Stimulated activated CD8-positive, alpha-beta memory T cell treated with anti-CD3 and anti-CD28 coated beads, Interleukin-12 subunit alpha, Interleukin-12 subunit beta, amount 100 ng/mL, for 1 hour (primary cell): ENCODE measurements at places on chromosomes 13 and 19.
A peak's percentile ranks its signal among the peaks of the same experiment; 100 is the strongest.

DNA sequence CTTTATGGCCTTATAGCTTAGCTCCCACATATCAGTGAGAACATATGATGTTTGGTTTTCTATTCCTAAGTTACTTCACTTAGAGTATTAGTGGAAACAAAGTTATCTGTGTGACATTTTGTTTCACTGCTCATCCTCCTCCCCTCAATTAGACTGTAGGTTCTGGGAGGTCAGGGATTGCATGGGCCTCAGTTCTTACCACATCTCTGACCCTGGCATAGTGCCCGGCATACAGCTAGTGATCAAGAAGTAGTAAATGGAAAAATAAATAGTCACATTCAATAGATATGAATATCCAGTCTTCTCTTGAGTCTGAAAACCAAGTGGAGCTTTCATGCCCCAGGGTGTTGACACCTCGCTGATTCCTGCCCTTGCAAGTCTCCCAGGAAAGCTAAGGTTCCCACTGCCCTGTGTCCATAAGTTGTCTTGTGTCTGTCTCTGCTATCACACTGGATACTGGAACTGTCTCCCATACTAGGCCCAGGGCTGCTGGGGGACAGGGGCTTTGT is 249.5 kb upstream of the TSHZ3 start:
- no peak for DNase-seq

- DNase-seq, result no peak
These were observed 12.8 kb upstream of the IZUMO2 start for GRCh38 chr19:50175924-50176323.

DNA sequence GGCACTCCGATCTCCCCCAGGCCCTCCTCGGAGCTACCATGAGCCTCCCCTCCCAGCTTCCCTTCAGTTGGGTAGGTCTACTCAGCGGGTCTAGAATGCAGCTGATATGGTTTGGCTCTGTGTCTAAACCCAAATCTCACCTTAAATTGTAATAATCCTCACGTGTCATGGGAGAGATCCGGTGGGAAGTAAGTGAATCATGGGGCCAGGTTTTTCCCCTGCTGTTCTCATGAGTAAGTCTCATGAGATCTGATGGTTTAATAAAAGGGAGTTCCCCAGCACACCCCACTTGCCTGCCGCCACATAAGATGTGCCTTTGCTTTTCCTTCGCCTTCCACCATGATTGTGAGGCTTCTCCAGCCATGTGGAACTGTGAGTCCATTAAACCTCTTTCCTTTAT is 14.5 kb upstream of the DOCK9 start:
- DNase-seq, result no peak

- DNase-seq, result no peak
These were observed 85.3 kb upstream of the FNDC3A start for GRCh38 chr13:48890391-48890790.

DNA sequence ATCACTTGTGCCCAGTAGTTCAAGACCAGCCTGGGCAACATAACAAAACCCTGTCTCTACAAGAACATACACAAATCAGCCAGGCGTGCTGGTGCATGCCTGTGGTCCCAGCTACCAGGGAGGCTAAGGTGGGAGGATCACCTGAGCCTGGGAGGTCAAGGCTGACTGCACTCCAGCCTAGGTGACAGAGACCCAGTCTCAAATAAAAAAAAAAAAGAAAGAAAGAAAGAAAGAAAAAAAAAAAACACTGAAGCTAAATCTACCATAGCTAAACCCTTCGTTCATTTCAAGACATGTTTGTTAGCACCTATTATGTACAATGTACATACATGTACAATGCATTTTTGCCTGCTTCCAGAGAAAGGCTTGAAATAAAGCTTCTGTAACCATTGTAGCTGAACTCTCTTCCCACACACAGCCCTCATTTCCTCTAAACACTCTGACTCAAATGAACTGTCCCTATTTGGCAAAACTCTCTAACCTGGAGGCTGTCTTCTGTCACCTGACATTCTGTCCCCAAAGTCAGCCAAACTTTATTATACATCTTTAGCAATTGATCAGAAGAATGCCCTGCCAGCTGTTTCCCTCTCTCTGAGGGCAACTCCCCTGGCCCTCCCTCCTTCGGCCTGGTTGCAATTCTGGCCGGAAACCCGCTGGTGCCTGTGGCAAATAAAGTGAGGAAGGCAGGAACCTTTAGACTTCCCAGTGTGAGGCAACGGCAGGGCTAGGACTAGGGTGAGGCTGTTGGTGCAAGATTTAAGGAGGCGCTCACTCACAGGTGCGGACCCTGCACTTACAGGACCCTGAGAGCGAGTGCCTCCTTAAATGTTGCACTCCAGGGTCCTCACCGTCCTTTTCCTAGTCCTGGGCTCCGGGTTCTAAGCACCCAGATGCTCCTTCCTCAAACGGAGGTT is 1.8 kb downstream of the ETHE1 start:
- DNase-seq, result no peak

DNA sequence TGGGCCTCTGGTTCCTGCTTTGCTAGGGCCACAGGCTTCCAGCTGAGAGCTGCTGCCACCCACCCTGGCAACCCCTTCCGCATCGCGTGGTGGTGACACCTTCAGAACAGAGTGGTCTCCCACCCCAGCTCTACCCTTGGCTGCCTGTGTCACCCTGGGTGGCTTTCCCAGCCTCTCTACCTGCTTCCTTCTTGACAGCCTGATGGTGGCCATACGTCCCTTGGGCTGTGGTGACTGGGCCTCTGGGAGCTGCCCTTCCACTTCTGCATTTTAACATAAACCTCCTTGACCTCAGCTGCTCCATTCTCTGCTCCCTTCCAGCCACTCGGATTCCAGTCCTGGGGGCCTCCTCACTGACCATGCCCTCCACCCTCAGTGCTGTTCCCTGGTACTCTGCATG is 17.0 kb downstream of the PAK4 start:
- no peak for DNase-seq

- no peak for DNase-seq
These were observed 474.5 kb upstream of the NBEA start for GRCh38 chr13:34467450-34468083.

DNA sequence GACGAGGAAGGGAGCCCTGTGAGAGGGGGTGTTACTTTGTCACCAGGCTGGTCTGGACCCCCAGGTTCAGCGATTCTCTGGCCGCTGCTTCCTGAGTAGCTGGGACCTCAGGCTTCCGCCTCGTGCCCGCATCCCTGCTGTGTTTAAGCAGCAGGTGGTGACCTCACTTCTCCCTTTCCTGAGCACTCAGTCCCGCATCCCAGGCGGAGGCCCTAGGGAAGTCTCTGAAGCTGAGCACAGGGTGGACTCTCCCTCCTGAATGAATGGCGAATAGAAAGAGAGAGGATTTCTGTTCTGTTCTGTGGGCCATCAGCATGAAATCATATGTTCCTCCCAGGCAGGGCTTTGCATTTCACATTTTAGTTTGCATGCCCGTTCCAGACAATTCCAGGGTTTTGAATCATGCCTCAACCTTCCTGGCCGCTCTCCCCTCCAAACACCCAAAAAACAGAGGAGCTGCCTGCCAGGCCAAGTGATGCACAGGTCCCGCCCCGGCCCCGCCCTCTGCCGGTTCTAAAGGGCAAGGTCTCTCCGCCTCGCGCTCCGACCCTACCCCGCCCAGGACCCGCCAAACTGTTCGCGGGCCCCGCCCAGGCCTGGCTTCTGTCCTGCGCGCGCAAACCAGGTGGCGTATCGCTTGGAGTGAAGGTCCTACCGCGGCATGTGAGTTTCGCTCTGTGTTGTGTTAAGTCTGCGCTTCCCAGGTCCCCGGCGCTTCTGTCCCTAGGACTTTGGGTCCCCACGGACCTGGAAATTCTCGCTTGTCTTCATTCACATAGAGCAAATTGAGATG is 35.1 kb upstream of the ZNF808 start:
- no peak for DNase-seq

DNA sequence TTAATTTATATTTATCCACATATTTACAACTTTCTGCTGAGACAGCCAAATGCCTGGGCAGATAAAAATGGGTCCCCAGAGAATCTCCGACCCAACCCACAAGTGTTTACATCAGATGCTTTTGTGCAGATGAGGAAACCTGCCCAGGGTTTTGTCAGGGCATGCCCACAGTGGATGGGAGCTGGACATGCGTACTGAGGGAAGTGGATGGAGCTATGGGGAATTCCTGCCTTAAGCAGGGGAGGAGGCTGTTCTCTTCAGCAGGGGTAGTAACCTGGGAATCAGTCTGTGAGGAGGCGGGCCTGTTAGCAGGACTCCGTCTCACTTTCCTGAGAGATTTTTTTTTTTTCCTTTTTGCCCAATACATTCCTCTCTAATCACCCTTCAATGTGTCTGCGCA is 122.9 kb downstream of the RFC3 start:
- DNase-seq, result no peak

DNA sequence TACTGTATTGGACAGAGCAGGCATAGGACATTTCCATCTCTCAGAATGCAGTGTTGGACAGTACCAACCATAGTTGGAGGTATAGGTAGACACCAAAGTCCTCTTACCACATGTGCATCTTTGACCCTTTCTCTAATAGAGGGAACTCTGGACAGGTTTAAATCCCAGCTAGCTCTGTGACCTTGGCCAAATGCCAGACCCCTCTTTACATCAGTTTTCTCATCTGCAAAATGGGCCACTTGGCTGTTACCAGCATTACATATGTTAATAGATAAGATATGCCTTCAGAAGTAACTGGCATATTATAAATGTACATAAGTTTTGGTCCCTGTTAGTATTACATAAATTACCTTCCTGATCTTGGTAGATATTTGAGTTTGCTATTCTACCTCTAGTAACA is 54.3 kb downstream of the CDK8 start:
- no peak for DNase-seq

DNA sequence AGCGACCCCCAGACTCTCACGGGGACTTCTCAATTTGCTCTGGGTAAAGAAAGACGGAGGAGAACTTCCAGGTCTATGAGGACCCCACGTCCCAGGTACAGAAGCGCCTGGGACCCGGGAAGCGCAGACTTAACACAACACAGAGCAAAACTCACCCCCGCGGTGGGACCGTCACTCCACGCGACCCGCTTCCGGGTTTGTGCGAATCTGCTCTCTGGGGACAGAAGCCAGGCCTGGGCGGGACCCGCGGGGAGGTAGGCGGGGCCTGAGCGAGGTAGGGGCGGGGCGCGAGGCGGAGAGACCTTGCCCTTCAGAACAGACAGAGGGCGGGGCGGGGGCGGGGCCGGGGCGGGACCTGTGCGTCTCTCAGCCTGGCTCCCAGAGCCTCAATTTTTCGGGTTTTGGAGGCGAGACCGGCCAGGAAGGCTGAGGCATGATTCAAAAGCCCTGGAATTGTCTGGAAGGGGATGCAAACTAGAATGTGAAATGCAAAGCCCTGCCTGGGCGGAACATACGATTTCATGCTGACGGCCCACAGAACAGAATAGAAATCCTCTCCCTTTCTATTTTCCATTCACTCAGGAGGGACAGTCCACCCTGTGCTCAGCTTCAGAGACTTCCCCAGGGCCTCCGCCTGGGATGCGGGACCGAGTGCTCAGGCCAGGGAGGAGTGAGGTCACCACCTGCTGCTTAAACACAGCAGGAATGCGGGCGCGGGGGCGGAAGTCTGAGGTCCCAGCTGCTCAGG is 19.3 kb upstream of the ZNF888 start:
- peak; percentile 91 for DNase-seq

GRCh38 chr13:55550624-55551023 is 1590.1 kb upstream of the PRR20A start:
- DNase-seq, result no peak

GRCh38 chr13:73704587-73704986 is 429.6 kb downstream of the KLF12 start:
- no peak for DNase-seq

GRCh38 chr19:845707-846521 is 5.1 kb downstream of the PRTN3 start:
- DNase-seq, result no peak

DNA sequence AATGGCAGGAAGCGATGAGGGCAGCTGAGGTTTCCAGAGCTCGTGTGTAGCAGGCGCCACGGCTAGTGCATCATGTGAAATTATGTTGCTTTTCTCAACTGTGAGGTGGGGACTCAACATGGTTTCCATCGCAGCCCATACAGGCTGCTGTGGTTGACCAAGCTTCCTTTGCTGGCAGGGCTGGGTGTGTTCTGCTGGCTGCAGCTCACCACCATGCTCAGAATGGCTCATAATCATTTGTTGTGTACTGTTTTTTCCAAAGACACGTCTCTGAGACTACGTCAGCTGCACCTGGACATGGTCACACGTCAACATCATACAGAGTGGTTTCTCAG is 16.1 kb upstream of the RASA3 start:
- peak; percentile 80 for DNase-seq

- no peak for DNase-seq
These were observed 729.4 kb upstream of the SGCG start for GRCh38 chr13:22451327-22451741.

GRCh38 chr13:26541041-26541440 is 16.4 kb upstream of the WASF3 start:
- no peak for DNase-seq

DNA sequence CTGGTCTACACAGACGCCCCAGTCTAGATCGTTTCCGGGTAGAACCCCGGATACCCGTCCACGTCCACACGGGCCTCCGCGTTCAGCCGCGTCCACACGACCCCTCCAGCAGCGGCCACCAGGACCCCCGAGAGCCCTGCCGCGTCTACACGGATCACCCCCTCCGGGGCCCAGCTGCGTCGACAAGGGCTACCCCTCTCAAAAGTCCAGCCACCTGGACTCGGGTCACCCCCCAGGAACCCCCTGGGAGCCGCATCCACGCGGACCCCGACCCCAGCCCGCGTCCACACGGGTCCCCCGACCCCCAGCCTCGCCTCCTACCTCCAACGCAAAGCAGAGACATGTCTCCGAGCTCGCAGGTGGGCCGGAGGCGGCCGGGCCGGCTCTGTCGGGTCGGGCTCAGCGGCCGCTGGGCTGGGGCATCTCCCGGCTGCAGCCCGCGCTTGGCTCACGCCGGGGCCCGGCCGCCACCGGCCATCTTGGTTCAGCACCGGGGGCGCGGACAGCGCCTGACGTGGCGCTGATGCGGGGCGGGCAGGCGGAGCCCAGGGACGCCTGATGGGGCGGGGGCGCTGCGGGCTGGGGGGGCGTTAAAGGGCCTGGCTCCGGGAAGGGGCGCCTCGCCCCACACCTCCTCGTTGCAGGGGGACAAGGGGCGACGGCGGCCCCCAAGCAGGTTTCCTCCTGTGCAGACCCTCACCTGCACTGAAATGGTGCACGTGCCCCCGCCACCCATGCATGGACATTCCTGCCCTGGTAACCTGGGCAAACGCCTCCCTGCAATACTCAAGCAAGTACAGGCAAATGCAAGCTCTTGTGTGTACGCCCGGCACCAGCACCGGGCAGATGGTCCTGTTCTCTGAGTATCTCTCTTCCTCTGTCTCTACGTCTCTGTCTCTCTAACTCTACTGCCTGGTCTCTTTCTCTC is at the start of gene UNC13A:
TSS of gene UNC13A (minus strand) at position 498 of the 928 bp plus-strand sequence. CDS start at position 343, 155 bp downstream.
- DNase-seq, result no peak

- DNase-seq, result no peak
These were observed 38.0 kb downstream of the STK24 start for GRCh38 chr13:98538876-98539275.

GRCh38 chr13:44573790-44574465 is 2.2 kb downstream of the TSC22D1 start:
- no peak for DNase-seq

DNA sequence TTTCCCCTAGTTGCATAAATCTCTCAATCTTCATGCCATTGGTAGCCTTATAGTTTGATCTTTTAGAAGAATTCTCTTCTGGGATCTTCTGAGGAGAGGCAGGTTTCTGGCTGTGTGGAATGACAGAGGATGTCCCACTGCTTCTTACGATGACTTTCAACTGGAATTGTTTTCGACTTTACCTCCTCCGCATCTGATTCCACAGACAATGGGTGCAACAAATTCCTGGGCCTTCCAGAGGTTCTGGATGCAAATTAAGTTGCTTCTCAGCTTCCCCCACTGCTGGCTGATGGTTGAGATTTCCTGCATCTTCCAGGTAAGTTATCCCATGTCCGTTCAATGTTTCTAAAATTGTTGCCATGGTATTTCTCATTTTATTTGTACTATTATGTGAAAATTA is 142.3 kb upstream of the TSC22D1 start:
- DNase-seq, result no peak
